ENCODE measurements at places on chromosomes 6 and 20.

- no peak for DNase-seq
These were observed 100.7 kb downstream of the SGK1 start for GRCh38 chr6:134217105-134217797.

GRCh38 chr6:55974688-55975087 lies 99.3 kb upstream of the BMP5 start:
- no peak for DNase-seq

- no peak for DNase-seq
These were observed 237.6 kb upstream of the AFDN start for GRCh38 chr6:167588920-167589614.

DNA sequence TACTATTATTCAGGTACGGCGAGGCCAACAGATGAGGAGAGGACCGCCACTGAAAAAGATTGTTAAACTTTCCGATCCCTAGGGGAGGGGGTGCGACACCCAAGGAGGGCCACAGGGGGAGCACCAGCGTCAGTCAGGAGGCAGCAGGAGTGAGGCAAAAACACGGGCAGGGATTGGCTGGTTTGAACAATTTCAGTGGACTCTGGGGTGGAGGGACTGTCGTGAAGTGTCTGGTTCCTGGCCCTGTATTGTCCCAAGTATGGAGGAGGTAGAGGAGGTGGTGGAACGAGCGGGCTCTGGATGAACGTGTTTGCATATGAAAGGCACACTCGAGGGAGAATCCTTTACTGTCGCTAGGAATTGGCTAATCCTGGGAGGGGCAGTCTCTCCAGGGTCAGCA lies 32.5 kb upstream of the MCUR1 start:
- no peak for DNase-seq

DNA sequence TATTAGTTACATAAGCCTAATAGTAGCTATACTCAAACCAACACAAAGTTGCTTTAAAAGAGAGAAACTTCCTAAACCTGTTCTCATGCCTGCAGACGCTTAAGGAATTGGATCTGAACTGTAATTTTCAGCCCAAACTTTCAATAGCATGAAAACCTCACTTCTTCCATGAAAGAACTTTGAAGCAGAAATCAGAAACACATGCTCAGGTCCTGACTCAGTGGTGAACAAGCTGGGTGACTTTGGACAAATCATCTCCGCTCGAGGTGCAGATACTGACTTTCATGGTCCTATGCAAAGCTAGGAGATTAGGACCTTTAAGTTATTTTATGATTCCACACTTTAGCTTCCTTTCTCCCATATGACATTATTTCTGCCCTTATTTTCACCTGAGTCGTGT lies 36.5 kb downstream of the NOX3 start:
- DNase-seq, result no peak

GRCh38 chr20:43017241-43018030 lies 172.3 kb downstream of the PTPRT start:
- no peak for DNase-seq

GRCh38 chr6:159963111-159963510 lies 5.8 kb upstream of the IGF2R start:
- DNase-seq, result no peak
